ENCODE measurements at places on chromosomes 16 and 17.

- DNase-seq, result no peak
These were observed 68.3 kb downstream of the MAF start for GRCh38 chr16:79532273-79532672.

- no peak for DNase-seq
These were observed 19.7 kb downstream of the FOXL1 start for GRCh38 chr16:86597880-86598606.

DNA sequence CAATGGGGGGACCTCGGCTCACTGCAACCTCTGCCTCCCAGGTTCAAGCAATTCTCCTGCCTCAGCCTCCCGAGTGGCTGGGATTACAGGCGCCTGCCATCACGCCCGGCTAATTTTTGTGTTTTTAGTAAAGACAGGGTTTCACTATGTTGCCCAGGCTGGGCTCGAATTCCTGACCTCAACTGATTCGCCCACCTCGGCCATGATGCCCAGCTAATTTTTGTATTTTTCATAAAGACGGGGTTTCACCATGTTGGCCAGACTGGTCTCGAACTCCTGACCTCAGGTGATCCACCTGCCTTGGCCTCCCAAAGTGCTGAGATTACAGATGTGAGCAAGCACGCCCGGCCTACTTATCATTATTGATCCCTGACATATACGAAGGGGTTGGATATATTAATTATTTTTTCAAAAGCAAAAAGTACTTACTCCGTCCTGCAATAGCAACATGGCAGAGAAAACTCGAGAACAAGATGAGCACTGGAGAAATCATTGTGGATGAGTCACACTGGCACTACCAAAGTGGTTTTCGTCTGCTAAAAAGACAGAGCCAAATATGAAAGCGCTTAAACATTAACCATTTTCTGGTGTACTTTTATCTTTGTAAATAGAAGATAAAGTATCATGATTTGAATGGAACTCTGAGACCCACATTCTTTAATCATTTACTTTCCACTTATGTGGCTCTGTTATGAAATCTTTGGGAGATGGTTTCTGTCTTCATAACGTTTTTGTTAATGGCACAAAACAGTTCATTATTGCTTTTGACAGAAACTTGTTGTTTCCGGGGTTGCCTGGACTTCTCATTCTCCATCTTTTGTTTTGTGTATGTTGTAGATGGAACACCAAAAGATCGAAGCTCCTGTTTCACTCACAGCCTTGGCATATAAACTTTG, at the start of gene APOH:
Gene APOH (minus strand): TSS at position 529 of the 896 bp plus-strand sequence. CDS start 36 bp downstream, at position 493.
- DNase-seq, result no peak

DNA sequence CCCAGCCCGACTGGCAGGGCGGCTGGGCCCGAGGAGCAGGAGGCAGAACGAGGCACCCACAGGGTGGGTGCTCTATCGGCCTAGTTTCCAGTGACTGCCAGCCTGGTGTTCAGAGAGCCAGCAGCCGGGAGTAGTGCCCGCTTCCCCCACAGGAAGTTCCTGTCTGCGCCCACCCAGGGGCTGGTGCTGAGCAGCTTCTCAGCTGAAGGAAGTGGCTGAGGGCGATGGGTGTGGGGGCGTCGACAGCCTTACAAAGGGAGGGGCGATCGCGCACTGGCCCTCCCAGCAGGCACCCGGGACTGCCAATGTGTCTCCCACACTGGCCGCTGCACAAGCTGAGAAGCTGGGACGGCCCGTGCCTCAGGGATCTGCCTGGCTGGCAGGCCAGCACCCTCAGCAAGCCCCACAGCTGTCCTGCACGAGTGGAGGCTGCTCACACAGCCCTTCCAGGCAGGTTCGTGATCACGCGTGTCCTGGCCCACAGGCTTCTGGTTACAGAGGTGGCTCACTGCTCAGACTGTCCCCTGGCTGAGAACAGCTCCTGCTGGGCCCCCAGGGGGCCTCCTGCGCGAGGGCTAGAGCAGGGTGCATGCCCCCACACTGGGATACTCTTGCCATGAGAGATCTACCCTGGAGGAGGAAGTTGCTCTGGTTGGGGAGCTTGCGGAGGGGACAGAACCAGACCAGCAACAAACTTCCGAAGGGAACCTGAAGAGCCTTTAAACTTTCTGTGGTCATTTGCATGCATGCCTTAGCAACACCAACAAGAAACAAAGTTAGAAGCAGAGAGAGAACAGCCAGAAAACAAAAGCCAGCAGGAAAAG, 2.5 kb downstream of the RNF166 start:
- no peak for DNase-seq

GRCh38 chr17:4998027-4998731, 429 bp downstream of the KIF1C start:
- peak; percentile 10 for DNase-seq

DNA sequence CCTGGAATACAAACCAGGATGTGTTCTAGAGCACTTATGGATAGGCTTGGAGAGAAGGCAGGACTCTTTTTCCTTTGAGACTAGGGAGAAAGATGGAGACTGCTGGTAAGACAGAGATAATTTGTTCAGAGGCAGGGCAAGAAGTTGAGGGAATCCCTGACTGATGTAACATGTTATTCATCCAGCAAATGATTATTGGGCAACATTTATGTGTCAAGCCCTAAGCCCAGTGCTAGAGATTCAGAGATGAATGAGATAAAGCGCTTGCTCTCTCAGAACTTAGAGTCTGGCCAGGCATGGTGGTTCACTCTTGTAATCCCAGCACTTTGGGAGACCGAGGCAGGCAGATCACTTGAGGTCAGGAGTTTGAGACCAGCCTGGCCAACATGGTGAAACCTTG, 47.8 kb upstream of the NUFIP2 start:
- DNase-seq, result no peak

GRCh38 chr16:78399384-78399783, 299.9 kb downstream of the WWOX start:
- no peak for DNase-seq

- DNase-seq, result no peak
These were observed 11.7 kb upstream of the COX10 start for GRCh38 chr17:14057591-14057990.
